Activated naive CD8-positive, alpha-beta T cell treated with anti-CD3 and anti-CD28 coated beads for 36 hours (primary cell): ENCODE measurements at places on chromosomes 1 and 21.

GRCh38 chr1:30684881-30685795 lies 38.2 kb downstream of the MATN1 start:
- DNase-seq, result peak; percentile 15

- DNase-seq, result no peak
These were observed 5.8 kb upstream of the LAD1 start for GRCh38 chr1:201404722-201405483.

DNA sequence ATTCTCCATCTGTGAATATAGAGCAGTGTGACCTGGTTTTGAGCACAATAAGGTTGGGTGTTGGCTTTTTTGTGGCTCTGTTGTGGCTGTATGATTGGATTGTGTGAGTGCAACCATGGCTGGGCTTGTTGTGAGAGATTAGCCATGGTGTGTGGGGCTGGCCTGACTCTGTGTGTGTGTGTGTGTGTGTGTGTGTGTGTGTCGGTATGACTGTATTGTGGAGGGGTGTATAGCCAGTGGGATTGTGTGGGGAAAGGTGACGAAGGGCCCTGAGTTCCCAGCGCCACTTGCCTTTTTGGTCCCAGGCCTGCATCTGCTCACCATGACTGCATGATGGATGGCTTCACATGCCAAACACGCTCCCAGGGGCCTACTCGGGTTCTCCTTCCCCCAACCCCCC lies 5.9 kb upstream of the SLC6A9 start:
- DNase-seq, result no peak

GRCh38 chr1:239155466-239156091 lies 230.8 kb upstream of the CHRM3 start:
- DNase-seq, result no peak

DNA sequence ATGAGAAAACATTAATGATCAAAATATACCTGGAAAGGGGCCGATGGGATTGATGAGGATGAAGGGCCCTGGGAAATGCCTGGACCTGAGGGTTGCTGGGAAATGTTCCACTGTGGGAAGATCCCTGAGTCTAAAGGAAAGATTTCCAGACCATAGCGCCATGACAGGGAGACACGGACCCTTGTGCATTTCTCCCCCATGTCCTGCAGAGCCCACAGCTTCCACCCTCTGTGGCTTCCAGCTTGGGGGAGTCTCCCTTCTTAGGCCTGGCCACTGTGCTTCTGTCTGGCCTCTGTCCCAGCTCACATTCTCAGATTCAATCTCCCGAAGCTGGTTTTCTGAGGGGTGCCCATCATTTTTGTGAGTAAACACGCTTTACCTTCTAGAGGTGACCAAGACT lies 1.0 kb upstream of the PRAMEF12 start:
- no peak for DNase-seq

GRCh38 chr1:77925956-77926355 lies 37.5 kb downstream of the NEXN start:
- no peak for DNase-seq

DNA sequence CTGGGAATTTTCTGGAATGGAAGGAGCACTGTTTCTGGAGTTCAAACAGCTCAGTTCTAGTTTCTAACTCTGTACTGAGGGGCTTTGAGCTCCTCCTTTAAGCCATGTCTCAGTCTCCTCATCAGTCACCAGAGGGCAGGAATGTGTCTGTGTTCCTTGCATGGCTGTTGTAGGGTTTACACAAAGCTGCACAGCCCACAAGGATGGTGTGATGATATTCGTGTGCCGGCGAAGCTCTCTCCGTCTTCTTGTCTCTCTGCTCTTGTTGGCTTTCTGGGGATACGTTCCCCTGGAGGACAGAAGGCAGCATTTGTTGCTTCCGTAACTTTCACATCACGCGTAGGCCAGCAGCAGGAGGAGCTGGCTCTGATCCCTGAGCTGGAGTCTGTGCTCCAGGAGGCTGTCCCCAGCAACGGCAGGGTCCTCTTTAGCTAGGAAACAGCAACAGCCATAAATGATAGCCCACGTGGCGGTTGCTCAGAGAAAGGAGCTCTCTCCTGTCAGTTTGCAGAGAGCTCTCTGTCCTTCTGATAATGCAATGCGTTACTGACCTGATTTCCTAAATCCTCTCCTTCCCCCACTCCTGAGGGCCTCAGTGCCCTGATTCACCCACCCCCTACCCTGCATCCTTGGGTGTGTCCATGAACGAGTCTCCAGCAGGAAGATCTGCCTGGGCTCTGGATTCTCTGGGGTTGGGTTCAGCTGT lies 189.2 kb upstream of the VAMP3 start:
- DNase-seq, result no peak

DNA sequence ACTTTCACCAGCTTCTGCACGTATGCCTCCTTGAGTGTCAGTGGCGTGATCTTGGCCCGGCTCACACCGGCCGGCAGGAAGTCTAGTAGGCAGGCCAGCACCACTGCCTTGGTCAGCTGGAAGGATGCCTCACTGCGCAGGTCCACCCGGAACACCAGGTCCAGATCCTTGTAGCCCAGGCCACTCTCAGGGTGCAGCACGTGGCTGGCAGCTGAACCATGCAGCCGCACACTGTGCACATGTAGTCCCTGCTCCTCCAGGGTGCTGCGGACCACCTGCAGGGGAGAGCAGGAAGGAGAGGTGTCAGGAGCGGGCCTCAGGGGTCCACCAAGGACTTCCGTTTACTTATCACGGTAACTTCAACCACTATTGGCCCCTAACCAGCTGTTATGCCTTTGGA lies 6.0 kb downstream of the TENT5B start:
- DNase-seq, result no peak

- no peak for DNase-seq
These were observed 23.8 kb downstream of the RPS27 start for GRCh38 chr1:154014154-154014907.

GRCh38 chr21:14482165-14482564 lies 64.0 kb downstream of the SAMSN1 start:
- DNase-seq, result peak; percentile 45

DNA sequence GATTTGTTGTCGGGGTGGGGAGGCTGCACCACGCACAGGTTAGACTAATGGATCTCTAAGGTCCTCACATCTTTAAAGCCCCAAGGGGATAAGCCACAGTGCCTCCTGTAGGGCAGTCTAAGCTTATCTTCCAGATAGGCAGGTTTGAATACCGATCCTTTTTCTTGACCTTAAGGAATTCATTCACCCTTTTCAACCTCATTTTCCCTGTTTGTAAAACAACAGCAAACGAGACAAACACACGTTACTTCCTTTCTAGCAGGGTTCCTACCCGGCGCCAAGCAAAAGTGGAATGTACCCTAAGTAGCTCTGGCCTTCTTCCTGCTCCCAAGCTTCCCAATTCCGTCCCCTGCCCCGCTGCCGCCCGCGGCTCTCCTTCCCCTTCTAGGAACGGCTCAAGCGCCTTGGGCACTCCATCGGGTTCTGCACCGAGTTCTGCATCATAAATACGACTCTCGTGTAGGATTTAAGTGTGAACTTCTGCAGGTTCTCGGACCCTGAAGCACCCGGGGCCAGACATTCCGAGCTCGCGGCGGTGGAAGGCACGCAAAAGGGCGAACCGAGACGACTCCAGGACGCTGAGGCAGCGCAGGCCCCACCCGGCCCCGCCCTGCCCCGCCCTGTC lies 548 bp upstream of the CDC20 start:
- peak; percentile 25 for DNase-seq

GRCh38 chr1:63063367-63063766 lies 259.0 kb upstream of the FOXD3 start:
- no peak for DNase-seq
